ENCODE measurements at places on chromosomes 5 and 9. TPM values are rescaled to one million over a fixed set of nuclear protein-coding genes. Genes with fewer than 3 reads are reported as not detected.

- DNase-seq: no peak
Observed at GRCh38 chr5:102903074-102903871, 148.2 kb downstream of the PAM start.

The WDR38 gene
- total RNA-seq: not detected

DNA sequence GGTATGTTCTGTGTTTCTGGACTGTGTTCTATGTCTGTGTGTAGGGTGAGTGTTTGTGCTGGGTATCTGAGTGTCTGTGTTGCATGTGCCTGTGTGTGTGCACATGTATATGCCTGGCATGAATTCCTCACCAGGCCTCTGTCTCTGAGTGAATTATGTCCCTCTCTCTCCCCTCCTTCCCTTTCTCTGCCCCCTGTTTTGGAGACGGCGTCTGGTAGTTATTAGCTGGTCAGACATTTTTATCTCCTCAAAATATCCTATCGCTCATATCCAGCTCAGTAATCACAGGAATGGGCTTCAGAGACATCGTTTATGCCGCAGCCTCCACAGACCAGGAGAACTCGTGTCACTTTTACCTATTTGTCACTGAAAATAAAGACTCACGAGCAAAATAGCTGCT, 483.2 kb upstream of the BRINP1 start:
- no peak for DNase-seq

The MCTP1 gene
- total RNA-seq: 13.9 TPM

The TAF11L12 gene
- total RNA-seq: not detected

The FAM153A gene
- total RNA-seq: 1.4 TPM

The STPG3 gene
- total RNA-seq: not detected

DNA sequence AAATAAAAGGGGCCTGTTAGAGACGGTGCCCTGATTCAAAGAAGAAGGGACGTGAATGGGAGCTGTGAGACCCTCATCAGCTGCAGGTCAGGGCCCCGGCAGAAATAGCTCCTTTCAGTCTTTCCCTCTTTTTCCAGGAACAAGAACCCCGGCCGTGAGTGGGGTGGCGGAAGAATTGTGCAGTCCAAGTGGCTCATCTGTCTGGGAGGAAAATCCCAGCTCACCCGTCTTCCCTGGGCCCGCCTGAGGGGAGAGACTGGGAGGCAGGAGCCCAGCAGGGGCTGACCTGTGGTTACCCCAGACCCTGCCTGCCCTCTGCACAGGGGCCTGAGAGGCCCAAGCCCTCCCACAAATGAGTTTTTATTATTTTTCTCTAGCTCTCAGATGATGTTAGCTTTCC, 24.8 kb upstream of the CSF1R start:
- DNase-seq: no peak

GRCh38 chr9:32371279-32371678, 13.2 kb upstream of the ACO1 start:
- DNase-seq: no peak

The C1QTNF3 gene
- not detected for total RNA-seq

The PCDHA12 gene
- not detected for total RNA-seq

- DNase-seq: peak; percentile 33
Observed at GRCh38 chr9:129676975-129677374, 11.5 kb downstream of the PRRX2 start.

The SLC45A2 gene
- not detected for total RNA-seq

GRCh38 chr5:57267805-57268204, 93.9 kb downstream of the GPBP1 start:
- no peak for DNase-seq

GRCh38 chr5:15902066-15902465, 277.5 kb downstream of the MARCHF11 start:
- no peak for DNase-seq

- DNase-seq: peak; percentile 2
Observed at GRCh38 chr5:59923465-59923864, 29.9 kb upstream of the PDE4D start.

The FAF2 gene
- total RNA-seq: 66.9 TPM

- DNase-seq: no peak
Observed at GRCh38 chr5:169566202-169566601, 17.4 kb upstream of the SPDL1 start.

The DELE1 gene
- total RNA-seq: 55.7 TPM

DNA sequence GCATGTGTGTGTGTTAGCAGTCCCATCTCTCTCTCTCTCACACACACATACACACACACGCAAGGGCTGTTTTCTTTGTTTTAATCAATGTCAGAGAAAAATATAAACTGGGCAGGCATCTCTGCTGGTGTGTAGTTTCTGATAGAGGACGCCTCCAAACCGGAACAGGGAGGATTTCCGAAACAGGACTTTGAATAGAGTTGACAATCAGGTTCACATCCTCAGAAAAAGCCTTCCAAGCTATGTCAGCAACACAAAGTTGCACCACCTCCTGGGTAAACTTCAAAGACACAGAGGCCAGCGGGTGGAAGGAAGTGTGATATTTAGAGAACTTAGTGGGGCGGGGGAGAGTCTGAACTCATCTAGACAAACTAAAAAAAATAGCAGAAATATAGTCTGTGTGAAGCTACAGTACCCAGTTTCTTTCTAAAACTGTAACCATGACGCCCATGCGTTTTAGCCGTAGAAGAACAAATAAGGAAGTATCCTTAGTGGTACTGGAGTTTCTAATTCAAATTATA, 1.2 kb downstream of the ST8SIA4 start:
- DNase-seq: no peak

- no peak for DNase-seq
Observed at GRCh38 chr9:136476369-136477150, 6.3 kb downstream of the SEC16A start.

- no peak for DNase-seq
Observed at GRCh38 chr9:130664251-130665028, at the start of gene PRDM12. TSS of gene PRDM12 (plus strand) at chr9:130664594. CDS start at chr9:130664654, 60 bp downstream.

Data from HT1080 (cell line).